ENCODE measurements at places on chromosomes 13 and 19.

GRCh38 chr19:10018786-10019185 lies 5.5 kb downstream of the RDH8 start:
- no peak for DNase-seq

GRCh38 chr19:42018503-42019193 lies 24.6 kb upstream of the ATP1A3 start:
- no peak for DNase-seq

- no peak for DNase-seq
Measured at GRCh38 chr13:107034236-107034872, 466.4 kb upstream of the ARGLU1 start.

GRCh38 chr19:43901395-43902390 lies 33.4 kb downstream of the ZNF45 start:
- no peak for DNase-seq

DNA sequence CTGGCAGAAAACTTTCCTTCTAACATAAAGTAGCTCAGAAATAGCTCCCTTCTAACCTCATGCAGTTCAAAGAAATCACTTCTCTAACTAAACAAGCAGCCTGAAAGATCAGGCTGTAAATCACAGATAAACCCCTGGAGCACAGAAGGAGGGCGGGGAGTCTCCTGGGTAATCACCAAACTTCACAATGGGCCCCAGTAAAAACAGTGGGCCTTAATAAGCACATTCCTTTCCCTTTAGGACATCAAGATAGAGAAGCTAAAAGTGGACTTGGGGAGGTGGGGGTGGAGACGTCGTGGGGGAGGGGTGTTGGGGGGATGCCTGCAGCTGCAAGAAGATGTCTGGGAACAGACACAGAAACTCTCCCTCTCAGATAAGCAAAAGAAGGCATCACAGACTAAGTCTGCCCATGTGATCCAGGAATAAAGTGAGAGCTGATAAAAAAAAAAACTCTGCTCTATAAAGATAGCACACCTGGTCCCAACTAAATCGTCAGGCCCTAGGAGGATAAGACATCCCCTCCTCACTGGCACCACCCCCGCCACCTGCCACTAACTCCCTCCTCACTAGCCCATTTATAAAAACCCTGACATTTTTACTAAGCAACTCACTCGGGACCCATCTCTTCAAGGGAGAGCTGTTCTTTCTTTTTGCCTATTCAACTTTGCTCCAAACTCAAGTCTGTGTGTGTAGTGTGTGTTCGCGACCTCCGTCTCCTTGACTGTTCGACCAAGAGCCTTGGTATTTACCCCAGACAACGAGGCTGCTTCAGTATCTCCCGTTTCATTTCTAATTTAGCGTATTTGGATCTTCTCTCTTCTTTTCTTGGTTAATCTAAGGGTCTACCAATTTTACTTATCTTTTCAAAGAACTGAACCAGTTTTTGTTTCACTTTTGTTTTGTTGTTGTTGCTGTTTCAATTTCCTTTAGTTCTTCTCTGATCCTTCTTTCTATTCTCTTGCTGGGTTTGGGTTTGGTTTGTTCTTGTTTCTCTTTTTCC lies 31.7 kb downstream of the DNAJC15 start:
- peak; percentile 20 for DNase-seq

- DNase-seq: no peak
Measured at GRCh38 chr19:54875506-54875905, 1.5 kb downstream of the FCAR start.

GRCh38 chr19:55116232-55116858 lies 1.1 kb downstream of the PPP1R12C start:
- DNase-seq: no peak

Measured in T47D (cell line).